ENCODE measurements at places on chromosomes 5 and 9.

GRCh38 chr5:59790776-59791475 lies 102.6 kb downstream of the PDE4D start:
- DNase-seq, result no peak

DNA sequence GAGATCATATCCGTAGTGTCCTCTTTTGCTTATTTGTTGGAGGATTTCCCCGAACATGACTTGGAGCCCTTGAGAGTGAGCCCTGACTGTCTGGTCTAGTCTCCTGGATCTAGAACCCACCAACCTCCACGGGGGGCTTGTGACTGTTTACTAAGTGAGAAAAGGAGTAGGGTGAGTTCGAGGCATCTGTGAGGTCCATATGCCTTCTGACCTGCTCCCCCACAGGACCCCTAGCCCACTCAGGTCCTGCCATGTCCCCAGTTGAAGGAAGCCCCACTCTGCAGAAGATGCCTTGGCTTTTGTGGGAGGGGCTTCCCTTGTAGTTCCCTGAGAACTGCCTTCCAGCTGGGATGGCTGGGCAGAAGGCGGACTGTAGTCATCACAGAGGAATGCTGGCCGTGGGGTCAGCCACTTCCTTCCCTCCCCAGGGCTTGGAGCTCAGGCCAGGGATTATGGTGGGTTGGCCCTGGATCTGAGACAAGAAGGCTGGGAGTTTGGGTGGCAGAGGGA lies 7.0 kb upstream of the IRF1 start:
- DNase-seq, result no peak

DNA sequence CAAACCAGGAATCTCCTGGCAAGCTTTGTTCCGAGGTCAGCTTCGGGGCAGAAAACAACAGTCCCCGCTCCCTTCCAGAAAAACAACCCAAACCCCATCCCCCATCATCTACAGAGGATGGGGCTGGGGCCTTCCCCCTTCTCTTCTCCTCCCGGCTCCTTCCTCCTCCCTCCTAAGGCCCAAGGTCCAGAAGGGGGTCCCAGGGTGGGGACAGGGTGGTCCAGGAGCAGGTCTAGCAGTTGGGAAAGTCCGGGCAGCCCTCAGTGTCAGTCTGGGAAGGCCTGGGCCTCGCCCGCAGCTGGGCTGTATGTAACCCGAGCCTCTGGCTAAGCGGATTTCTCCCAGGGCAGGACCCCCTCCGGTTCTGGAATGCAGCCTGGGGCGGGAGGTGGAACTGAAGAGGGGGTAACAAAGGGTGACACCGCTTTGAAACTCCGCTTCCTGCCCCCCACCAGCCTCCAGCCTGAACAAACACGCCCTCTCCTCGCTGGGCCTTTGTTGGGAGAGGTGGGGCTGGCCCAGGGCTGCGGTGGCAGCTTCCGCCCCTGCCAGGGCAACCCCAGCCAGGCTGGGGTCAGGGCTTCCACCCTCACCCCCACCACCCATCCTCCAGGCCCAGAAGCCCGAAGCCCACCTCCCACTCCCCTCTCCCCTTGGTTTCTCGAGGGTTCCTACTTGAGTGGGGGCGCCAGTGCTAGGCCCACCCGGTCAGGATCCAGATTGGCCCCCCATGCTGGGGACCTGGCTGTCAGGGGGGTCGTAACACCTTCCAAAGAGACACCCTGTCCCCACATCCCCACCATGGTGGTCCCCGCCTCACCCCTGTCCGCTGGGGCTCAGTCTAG lies 63.5 kb downstream of the C9orf50 start:
- DNase-seq, result no peak

GRCh38 chr5:6356578-6357164 lies 21.7 kb downstream of the MED10 start:
- no peak for DNase-seq

- no peak for DNase-seq
These were observed 17.7 kb upstream of the FAM174A start for GRCh38 chr5:100517301-100517974.

DNA sequence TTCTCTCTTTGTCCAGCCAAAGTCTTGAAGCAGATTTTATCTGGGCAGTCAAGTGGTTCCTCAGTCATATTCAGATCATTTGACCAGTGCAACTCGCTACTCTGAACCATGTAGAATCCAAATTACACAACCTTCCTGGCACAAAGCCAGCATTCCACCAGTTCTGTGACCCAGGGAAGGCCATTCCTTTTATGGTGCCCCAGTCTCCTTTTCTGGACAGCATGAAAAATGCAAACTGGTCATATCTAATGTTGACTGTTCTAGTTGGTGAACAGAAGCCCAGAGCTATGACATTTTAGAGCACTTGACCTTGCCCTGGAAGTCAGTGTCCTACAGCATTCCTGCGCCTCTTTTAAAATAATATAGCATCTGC lies 364.6 kb downstream of the BRINP1 start:
- no peak for DNase-seq

DNA sequence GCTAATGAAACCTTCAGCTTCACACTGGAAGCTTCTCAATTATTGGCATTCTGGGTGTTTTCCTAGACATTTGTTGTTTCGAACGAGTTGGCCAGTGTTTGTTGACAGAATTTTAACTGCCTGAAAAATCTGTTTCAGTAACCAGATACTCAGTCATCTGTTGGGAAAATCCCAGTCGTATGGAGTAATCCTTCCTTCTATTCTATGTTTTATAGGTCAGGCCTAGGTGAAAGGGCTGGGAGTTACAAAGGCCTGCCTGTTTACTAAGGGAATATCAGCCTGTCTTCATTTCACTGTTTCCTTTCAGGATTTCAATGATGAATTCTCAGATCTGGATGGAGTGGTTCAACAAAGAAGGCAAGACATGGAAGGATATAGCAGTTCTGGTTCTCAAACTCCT lies 59.9 kb downstream of the GRAMD2B start:
- DNase-seq, result no peak

- no peak for DNase-seq
These were observed 33.5 kb upstream of the HSPB3 start for GRCh38 chr5:54421976-54422375.

- no peak for DNase-seq
These were observed 187.1 kb upstream of the WWC1 start for GRCh38 chr5:168104350-168104749.
